ENCODE measurements at places on chromosomes 2 and 18.

GRCh38 chr2:112712903-112713584 is 7.8 kb upstream of the NT5DC4 start:
- peak; percentile 87 for DNase-seq

GRCh38 chr18:32974421-32975162 is 201.8 kb upstream of the KLHL14 start:
- DNase-seq, result no peak

DNA sequence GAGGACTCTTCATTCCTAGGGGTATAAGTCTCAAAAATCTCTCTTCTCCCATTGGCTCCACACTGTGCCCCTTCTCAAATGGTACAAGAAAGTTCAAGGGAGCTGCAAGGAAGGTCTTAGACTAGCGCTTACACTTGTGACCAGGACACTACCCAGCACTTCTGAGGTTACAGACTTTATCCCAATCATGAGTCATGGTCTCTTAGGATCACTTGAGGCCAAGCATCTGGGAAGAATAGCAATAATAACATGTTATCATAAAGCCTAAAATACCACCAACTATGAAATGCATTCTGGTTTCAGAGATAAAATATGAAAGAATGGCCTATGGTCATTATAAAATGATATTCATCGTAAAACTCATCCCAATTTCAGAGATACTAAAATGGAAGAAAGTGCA is 309.9 kb upstream of the PKDCC start:
- DNase-seq, result no peak

DNA sequence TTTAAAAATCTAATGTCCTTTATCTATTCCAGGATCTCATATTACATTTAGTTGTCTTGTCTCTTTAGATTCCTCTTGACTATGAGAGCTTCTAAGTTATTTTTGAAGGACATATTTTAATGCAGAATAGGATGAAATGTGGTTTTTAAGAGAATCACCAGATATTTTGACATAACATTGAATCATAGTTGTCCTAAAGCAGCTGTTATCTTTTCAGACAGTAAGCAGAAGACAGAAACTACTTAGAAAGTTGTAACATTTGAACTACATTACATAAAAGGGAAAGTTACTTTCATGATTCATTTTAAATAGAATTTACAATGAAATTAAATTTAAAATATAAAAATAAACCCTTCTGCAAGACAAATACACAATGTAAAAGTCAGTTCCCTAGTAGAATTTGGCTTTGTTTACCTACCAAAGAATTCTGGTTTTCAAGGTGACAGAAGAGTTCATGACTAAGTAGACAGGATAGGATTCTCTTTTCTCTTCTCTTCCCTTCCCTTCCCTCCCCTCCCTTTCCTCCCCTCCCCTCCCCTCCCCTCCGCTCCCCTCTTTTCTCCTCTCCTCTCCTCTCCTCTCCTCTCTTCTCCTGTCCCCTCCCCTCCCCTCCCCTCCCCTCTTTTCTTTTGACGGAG is 186.0 kb downstream of the DIS3L2 start:
- DNase-seq, result no peak

GRCh38 chr2:133636287-133636686 is 68.0 kb upstream of the NCKAP5 start:
- DNase-seq, result no peak

DNA sequence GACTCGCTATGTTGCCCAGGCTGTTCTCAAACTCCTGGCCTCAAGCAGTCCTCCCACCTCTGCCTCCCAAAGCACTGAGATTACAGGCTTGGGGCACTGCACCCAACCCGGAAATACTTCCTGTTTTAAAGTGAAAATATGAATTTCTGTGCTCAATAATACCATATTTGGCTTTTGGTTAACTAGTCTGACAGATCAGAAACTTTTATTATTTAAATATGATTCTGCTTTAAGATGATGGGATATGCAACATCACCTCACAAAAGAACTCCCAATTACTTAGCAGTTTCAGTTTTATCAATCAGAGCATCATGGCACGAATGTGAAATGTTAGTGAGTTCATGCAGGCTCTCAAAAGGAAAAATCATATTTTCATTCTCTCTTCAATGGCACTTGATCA is 120.6 kb downstream of the PTRHD1 start:
- DNase-seq, result no peak

DNA sequence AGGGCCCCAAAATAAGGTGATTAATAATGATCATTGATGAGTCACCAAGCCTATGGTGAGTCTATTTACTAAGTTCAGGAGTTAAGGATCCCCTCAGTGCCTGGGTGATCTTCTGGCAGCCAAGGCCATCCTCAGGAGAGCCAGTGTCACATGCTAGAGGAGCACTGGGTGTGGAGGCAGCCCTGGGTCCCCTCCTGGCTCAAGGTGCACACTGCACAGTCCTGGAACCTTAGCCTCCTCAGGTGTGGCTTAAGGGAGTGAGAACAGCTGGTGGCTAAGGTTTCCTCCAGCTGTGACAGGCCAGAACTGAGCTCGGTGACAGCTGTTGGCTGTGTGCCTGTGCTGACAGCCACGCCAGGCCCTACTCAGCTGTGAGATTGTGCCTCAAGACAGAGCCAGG is 52.1 kb upstream of the ACAA2 start:
- DNase-seq, result no peak

- DNase-seq, result no peak
These were observed 33.9 kb upstream of the CSRNP3 start for GRCh38 chr2:165435611-165436010.

DNA sequence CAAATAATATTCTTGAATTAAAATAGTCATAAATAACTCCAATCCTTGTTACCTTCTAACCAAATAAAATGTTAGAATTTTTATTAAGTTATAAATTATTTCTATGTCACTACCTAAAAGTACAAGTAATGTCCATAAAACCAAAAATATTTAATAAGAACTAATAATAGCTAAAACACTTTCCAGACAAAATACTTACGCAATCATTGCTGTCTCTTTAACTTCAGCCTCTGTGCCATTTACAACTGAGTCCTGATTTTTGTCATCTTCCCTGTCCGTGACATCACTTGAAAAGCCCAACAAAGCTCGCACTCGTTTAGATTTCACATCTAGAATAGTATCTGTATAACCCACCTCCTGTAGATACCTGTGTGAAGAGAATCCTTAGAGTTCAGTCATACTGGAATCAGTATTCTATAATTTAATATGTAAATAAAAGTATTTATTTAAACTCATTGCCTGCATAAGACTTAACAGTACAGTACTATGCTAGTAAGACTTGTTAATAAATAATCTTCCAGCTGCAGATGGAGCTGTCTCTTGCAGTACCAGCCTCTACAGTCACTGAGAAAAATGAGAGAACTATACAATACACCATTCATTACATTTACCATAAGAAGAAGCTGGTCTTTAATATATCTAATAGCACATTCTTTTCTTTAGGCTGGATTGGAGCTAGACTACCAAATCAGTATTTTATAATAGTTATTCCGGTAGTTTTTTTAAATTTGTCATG is 63.8 kb downstream of the STRN start:
- no peak for DNase-seq

- peak; percentile 87 for DNase-seq
These were observed 7.6 kb upstream of the METTL21A start for GRCh38 chr2:207632575-207633493.

DNA sequence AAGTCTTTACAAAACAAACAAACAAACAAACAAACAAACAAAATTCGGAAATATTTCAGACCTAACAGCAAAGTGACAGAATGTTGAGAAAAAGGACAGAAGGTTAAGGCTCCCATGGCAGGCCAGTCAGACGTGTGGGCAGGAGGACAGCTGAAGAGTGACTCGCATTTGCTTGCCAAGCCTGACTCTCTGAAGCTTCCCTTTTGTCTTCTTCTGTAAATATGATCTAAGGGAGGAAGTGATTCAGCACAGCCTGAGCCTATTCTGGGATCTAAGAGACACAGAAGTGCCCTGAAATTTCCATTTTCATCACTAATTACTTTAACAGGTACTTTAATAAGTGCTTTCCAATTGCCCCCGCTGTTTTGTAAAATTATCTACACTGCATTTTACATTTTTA is 134.0 kb upstream of the LYPD1 start:
- DNase-seq, result peak; percentile 83

DNA sequence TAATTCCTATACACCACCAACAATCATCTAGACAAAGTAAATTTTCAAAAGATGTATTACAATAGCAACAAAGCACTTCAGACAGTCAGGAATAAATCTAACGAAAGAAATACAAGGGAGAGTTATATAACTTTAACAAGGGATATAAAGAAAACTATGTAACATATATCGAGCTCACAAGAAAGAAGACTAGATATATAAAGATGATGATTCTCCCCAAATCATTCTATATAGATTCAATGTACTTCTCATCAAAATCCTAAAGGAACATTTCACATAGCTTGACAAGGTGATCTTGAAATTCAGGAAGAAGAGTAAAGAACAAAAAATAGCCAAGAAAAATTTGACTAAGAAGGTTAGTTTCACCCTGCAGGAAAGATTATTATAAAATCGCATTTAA is 179.4 kb downstream of the SP3 start:
- no peak for DNase-seq
